Activated CD4-positive, alpha-beta T cell treated with anti-CD3 and anti-CD28 coated beads, Interleukin-10, Interleukin-2, amounts not matched to agents 100 ng/mL and 50 ng/mL, durations not matched to agents 16 hours and 8 hours (primary cell): ENCODE measurements at places on chromosomes 6 and 20.

- DNase-seq: peak; percentile 51
Observed at GRCh38 chr6:146950351-146950835, 253.8 kb upstream of the STXBP5 start.

GRCh38 chr20:14667226-14667625 is 329.8 kb upstream of the FLRT3 start:
- no peak for DNase-seq

GRCh38 chr6:138586638-138587037 is 87.3 kb upstream of the NHSL1 start:
- peak; percentile 7 for DNase-seq

DNA sequence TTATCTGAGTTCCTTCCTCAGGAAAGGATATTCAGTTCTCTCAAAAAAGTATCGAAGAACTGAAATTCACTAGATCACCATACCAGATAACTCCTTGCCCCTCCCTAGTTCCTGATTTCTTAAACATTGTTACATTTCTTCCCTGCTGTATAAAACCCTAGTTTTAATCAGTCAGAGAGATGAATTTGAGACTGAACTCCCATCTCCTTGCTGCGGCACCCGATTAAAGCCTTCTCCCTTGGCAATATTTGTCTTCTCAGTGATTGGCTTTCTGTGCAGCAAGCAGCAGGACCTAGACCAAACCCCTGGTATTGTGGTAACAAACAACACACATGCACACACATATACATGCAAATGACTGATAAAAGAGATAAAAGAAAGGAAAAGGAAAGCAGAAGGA is 1364.6 kb upstream of the GJE1 start:
- DNase-seq: no peak

DNA sequence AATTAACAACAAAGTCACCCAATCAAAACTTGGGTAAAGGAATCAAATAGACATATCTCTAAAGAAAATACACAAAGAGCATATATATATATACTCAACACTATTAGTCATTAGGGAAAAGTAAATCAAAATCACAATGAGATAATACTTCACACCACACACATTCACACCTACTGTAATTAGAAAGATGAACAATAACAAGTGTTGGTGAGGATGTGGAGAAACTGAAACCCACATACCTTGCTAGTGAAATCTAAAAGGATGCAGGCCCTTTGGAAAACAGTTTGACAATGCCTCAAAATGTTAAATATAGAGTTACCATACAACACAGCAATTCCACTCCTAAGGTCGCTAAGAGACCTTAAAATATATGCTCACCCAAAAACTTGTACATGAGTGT is 177.1 kb downstream of the ANKRD60 start:
- DNase-seq: no peak

GRCh38 chr6:153778216-153778615 is 260.8 kb upstream of the OPRM1 start:
- no peak for DNase-seq

DNA sequence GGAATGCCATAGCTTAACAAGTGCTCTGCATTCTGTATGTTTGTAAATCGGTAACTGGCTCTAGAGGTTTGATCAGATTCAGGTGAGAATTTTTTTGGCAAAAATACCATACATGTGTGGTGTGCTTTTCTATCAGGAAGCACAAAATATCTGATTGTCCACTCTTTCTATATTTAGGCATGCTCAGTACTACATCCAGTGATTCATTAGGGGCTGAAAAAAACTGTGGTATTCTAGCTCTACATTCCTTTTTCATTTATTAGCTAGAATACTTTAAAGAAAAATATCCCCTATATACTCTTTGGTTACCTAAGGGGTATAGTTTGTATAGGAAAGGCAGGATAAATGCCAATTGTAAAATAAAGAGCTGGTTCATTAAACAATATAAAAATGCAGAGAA is 10.6 kb upstream of the ELOVL2 start:
- no peak for DNase-seq

DNA sequence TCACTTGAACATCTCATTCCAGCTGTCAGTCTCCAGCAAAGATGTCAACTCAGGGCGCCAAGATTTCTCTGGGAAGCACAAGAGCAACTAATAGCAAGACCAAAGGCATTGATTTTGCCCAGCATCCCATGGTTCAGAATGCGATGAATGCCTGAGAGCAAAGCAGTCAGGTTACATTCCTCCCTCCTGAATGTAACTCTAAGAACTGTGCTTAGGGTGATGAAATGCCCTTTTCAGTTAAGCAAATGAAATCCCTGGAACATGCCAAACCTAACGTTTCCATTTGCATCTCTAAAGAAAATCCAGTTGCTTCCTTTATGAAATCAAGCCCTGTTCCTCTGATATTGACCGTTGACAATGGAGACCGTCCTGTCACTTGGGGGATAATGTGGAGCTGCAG is 224.0 kb upstream of the PLN start:
- no peak for DNase-seq

DNA sequence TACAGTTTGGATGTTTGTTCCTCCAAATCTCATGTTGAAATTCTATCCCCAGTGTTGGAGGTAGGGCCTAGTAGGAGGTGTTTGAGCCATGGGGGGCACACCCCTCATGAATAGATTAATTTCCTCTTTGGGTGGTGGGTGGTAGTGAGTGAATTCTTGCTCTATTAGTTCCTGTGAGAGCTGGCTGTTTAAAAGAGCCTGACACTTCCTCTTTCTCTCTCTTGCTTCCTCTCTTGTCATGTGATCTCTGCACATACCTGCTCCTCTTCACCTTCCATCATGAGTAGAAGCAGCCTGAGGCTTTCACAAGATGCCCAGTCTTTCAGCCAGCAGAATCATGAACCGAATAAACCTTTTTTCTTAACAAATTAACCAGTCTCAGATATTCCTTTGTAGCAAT is 340.2 kb upstream of the CHD6 start:
- no peak for DNase-seq

DNA sequence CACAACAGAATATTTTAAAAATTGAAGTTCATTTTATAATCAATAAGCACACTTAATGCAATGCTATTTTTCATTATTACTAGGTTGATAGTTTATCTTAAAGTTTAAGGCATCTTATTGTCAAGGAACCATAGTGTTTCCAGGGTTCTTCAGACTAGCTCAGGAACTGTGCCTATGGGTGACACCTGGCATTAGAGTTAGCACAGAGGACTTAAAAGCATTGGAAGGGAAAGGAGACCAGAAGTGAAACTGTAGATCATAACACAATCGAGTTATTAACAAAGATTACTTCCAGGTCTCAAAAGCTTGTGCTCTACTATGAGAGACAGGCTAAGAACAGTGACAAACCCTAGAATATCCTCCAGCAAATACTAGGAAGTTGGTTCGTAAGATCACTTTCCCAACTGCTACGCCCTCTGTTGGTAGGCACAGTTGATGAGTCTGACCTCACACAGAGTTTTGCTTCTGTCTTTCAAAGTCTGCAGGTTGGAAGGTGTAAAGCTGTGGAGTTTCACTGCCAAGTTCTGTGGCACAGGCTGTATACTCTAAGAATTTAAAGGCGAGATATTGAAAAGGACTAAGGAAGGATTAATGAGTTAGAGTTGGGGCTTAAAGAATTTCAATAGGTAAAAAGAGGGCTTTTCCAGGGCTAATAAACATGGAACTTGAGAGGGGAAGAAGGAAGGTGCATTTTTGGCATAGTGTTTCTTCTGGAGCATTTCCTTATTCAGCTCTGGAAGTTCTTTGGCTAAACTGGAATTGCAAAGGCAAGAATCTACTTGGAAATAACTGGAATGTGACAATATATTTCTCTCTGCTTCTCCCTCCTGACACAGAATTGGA is 531.3 kb upstream of the JAG1 start:
- peak; percentile 23 for DNase-seq

DNA sequence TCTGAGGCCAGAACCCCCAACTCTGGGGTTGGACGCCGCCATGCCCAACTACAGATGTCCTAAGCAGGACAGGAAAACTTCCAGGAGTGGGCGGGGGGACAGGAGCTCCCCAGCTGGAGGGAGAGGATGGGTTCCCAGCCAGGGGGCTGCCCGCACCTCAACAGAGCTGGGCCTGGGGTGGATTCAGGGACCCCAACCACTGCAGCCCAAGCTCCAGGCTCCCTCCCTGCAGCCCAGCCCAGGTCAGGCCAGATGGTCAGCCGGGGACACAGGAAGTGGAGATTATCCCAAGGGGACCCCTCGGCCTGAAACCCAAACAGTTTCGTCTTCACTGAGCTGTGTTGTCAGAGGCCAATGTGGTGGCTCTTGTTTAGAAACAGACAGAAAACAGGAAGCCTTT is 9.4 kb downstream of the LAMA5 start:
- no peak for DNase-seq

DNA sequence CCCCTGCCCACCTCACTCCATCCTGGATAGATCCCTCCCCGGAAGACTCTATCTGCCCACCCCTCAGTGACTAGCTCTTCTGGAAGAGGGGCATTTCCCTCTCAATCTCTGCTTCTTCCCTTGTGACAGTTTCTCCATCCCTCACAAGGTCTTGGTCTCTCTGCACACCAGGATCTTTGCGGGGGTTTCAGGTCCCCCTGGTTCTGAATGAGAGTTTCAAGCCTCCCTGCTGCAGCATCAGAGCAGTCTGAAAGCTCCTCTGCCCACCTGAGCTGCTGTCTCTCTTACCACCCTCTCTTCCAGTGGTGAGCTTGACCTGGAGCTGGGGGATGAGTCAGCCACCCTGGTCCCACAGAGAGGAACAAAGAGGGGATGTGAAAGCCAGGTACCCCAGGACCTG is 24.4 kb downstream of the TNXB start:
- DNase-seq: no peak

DNA sequence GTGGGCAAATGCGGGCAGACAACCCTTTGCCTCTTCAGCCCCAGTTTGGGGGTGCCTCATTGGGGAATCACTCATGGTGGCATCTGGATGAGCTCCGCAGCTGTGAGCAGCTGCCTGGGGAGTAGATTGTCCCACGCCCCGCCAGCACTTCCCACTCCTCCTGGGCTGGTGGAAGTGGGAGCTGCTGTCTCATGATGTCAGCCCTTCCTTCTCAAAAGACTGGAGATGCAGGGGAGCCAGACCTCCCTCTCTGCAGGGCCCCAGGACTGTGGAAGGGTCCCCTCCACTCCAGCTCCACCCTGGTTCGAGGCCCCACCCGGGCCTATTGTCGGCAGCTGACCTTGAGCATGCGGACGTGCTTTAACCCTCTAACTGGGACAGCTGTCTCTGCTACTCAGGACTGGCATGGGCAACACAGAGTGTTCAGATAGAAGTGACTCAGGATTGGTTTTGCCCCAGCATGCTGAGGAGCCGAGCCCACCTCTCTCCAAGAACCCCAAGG is 2.0 kb downstream of the UNC93A start:
- DNase-seq: no peak

DNA sequence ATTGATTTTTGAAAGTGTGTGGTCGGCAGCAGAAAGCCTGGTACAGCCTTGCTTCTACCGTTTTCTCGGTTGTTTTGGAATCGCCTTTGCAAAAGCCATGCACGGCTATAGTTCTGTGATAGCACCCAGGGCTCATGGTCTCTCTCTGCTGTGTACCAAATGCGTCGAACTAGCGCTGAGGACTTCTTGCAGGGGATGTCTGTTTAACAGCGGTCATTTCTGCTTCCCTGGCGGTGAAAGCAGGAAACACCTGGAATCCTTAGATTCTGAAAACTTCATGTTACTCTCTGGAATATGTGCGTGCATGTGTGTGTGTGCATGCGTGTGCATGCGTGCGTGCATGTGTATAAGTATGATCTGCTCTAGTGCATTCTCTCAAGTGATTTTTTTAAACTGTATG is 26.1 kb upstream of the GCNT2 start:
- no peak for DNase-seq

- no peak for DNase-seq
Observed at GRCh38 chr20:57293995-57294394, 27.6 kb upstream of the BMP7 start.

DNA sequence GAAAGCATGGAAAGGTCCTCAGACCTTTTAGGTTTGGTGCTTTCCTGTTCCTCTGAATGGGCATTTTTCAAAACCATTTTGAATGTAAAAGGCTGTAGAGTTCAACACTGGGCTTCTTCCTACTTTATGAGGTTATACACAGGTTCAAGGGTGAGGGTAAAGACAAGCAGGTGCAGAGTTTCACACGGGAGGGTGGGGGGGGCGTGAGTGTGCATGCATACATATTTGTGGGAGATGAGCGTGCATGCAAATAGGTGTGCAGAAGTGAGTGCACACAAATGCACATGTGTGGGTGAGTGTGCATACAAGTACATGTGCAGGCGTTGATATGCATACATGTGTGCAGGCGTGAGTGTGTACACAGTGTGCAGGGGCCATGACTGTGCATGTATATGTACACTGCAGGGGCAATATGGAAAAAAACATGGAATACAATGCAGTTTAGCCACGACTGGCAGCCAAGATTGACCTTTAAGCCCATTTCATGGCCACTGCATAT is 183.1 kb downstream of the GMPR start:
- DNase-seq: no peak

GRCh38 chr6:37042150-37042549 is 36.7 kb downstream of the FGD2 start:
- DNase-seq: no peak

DNA sequence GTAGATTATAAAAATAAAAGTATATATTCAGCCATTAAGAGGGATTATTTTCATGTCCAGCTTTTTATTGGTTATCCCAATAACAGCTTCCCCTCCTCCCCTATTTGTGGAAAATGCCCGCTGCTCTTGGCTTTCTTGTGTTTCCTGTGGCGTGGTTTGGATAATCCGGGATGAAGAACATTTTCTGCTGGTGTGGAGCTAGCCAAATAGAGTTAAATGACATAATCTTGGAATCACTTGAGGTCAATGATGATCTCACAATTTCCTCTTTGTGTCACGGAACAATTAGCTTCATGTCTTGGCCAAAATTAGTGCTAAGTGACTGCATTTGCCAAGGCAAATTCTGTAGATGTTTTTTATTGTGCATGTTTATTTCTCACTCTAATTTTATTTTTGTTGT is 394.0 kb downstream of the LAMA2 start:
- DNase-seq: no peak

DNA sequence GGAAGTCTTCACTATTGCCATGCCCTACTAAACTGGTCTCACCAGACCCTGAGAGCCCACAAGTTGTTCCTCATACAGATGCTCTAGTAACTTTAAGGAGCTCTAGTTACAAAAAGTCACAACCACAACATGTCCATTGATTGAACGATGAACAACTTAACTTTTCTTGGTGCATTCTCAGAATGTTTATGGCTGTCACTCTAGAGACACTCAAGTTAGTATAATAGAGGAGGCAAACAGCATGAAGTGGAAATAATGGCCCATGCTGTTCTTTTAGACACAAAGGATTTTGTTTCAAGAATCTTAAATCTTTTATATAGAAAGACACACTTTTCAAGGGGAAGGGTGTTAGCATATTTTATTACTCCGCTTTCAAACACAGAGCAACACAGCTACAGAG is 934.4 kb downstream of the HACE1 start:
- no peak for DNase-seq

DNA sequence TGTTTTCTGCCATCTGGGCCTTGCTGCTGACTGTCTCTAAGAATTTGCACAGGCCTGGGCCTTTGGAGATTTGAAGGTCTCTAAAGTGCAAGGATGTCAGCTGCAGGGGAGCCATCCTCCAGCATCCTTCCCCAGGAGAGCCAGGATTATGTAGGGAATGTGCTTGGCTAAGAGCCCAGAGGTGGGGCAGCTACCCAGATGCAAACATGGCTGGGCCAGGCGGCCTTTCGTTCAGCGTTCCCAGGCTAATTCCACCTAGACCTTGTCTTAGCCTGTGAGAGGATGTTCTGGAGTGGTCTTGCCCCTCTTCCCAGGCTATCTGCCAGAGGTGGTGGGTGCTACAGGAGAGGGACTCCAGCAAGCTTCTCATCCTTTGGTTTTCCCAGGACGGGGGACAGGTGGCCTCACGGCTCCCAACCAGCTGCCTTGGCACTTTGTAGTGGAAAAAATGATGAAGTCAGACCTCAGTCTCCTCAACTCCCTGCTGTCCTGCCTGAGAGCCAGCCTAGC is 7.7 kb upstream of the PTGIS start:
- no peak for DNase-seq
